ENCODE measurements at places on chromosomes 7 and 10. TPM values are rescaled to one million over a fixed set of nuclear protein-coding genes. Genes with fewer than 3 reads are reported as not detected.

DNA sequence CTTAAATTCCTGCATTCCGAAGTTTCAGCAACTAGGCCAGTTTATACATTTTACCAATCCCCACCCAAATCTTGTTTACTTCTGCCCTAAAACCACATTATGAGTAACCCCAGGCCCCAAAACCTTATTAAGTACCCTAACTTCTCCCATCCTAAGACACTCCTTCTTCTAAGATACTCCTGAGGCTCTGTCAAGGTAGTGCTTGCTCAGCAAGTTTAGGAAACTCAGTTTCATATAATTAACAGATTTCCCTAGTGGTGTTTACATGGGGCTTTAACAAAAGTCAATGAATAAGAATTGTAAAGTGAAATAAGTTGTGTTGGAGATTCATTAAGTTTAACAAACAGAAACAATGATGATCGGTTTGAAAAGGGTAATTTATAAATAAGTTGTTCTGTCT, 77.8 kb downstream of the CPEB3 start:
- ATAC-seq, result no peak

- peak; percentile 76 for ATAC-seq
These were observed 246.1 kb downstream of the KLF6 start for GRCh38 chr10:3538656-3539531.

- ATAC-seq, result no peak
These were observed 125.7 kb downstream of the GFRA1 start for GRCh38 chr10:116147147-116147905.

DNA sequence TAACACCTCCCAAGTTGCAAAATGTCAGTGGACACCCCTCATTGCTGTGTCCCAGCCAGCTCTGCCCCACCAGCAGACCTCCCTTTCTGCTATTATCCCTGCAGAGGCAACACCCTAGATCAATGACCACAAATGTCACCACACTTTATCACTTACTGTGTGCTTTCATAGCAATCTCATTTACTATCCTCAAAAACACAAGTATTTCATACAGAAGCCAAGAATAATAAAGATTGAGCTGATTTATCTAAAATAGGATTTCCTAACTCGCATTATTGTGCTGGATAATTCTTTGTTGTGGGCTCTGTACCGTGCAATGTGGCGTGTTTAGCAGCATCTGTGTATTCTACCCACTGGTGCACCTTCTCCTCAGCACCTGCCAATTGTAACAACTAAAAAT, 13.2 kb upstream of the ABCB5 start:
- ATAC-seq, result no peak

DNA sequence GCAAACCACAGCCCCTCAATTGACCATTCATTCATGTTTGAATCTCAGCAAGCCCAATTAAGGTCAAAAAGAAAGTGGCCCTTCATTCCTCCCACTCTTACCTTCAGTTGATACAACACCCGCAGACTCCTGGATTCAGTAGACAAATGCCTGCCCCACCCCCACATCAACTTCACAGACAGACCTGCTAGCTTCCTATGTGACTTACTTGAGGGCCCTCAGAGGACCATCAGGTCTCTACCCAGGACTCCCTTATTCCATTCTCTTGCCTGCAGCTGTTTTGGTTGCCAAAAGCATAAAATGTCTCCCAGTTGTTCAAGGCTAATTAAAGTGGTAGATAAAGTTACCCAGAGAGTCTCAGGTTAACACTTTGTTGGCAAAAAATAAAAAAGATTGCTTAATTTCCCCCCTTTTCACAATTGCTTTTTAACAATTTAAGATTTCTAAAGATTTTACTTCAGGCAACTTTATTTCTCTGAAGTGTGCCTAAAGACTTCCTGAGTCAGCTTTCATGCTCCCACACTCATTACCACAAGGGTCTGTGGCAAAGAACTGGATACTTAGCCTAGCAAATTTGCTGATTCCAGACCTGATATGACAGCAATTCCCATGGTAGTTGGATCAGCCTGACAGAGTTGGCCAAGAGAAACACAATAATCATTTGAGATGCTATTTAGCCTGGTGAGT, 3.3 kb upstream of the MTERF1 start:
- ATAC-seq, result no peak

DNA sequence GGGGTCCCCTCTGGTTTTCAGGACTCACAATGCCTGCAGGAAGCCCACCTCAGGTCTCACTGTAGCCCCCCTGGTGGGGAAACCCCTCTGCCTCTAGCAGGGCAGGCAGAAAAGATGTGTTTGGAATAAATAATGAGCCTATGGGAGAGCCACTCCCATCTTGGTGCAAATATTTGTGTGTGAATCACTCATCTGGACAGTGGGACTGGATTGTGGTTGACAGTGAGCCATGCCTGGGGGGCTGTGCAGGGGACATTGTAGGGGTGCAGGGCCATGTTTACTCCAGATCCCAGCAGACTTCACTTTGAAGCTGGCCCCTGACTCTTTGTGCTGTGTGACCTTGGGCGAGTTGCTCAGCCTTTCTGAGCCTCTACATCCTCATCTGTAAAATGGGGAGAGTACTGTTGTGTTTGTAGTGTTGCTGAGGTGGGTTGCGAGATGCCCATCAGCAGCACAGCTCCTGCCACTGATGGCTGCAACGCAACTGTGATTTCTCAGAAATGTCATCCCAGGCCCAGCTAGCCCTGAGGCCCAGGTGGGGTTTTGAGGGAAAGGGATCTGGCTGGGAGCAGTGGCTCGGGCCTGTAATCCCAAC, 20.7 kb downstream of the GTF2IRD1 start:
- ATAC-seq, result no peak

GRCh38 chr7:97089771-97090170, 27.7 kb upstream of the SDHAF3 start:
- ATAC-seq, result no peak

Gene GIMAP6
- 31.1 TPM for total RNA-seq

Gene LRRN3
- 0.23 TPM for total RNA-seq
